ENCODE measurements at places on chromosomes 16 and 17.

- no peak for DNase-seq
Observed at GRCh38 chr17:74873874-74874614, 1.2 kb upstream of the FDXR start.

DNA sequence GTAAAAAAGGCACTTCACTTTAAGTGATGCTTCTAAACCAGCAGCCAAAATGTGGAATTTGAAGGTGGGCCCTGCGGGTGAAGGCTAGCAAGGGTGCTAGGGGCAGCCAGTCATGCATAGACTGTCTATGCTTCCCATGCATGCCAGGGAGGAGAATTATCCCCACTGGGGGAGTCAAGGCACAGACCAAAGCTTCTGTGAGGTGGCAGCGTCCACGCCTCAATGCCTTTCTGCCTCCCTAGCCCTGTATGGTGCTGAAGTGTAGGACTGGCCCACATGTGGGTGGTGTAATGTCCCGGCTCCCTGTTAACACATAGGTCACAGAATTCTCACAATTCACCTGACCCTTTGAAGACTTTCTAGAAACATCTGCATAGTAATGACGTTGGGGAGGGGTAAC is 1.9 kb downstream of the HS3ST2 start:
- DNase-seq: no peak

GRCh38 chr17:59266745-59267144 is 46.4 kb downstream of the GDPD1 start:
- DNase-seq: no peak

GRCh38 chr16:82160226-82160625 is 9.8 kb downstream of the MPHOSPH6 start:
- DNase-seq: no peak

DNA sequence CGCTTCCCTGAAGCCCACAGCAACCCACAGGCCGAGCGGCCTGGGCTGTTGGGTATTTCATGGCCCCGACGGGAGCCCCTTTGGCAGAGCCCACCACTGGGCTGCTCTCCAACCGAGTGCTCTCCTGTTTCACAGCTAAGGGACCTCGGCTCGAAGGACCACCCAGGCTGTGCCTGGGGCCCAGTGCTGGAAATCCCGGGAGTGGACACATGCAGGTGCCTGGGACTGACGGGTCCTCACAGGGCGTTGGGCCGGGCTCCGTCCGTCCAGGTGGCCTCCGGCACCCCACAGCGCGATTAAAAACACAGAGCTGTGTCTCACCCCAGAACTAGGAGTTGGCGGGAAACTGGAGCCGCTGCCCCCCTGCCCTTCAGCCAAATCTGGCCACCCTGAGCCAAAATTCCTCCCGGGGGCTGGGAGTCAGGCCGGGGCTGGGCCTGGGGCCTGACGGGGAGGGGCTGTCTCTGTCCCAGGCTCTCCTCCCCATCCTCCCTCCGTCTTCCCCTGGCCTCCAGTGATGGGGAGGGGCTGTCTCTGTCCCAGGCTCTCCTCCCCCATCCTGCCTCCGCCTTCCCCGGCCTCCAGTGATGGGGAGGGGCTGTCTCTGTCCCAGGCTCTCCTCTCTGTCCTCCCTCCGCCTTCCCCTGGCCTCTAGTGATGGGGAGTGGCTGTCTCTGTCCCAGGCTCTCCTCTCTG is 14.1 kb downstream of the UTS2R start:
- no peak for DNase-seq

DNA sequence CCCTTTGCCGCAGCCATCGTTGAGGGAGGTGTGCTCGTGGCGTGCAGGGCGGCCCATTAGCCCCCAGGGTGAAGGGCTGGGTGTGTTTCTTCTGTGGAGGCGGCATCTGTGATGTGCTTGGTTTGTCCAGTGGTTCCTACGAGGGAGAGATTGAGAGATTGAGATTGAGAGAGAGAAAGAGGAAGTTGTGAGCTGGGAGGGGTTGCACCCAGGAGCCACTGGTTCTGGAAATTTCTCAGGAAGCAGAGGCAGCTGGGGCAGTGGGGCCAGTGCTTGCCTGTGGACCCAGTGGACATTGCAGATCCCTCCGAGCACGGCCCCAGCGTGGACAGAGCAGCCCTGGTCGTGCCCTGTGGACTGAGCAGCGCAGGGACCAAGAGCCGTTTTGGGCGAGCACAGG is 72.0 kb upstream of the ZNF750 start:
- DNase-seq: no peak

GRCh38 chr16:59259074-59259949 is 525.2 kb upstream of the GOT2 start:
- DNase-seq: no peak

- DNase-seq: no peak
Observed at GRCh38 chr17:77454242-77455095, 313.7 kb downstream of the SEC14L1 start.

DNA sequence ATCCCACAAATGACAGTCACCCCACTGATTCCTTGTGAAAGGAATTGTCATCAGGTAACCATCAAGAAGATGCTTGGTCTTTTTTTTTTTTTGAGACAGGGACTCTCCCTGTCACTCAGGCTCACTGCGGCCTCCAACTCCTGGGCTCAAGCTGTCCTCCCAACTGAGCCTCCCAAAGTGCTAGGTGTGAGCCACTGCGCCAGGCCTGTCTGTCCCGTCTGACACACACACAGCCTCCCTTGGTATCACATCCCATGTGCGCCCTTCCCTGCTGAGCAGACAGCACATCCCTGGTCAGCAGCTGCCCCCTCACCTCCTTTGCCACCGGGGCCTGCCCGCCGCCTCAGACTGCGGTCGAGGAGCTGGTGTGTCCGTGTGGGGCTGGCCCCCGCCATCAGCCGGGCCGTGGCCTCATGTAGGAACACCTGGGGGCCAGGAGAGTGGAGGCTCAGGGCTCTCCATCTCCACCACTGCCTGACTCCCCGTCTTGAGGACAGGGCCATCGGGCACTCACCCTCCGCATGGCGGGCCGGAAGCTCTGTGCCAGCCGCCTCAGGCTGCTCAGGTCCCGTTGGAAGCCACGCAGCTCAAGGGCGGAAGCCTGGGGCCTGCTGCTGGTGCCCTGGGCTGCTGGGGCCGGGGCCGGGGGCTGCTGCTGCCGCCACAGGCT is 23.6 kb downstream of the SREBF1 start:
- no peak for DNase-seq

GRCh38 chr17:2871205-2871604 is 75.0 kb downstream of the RAP1GAP2 start:
- no peak for DNase-seq

DNA sequence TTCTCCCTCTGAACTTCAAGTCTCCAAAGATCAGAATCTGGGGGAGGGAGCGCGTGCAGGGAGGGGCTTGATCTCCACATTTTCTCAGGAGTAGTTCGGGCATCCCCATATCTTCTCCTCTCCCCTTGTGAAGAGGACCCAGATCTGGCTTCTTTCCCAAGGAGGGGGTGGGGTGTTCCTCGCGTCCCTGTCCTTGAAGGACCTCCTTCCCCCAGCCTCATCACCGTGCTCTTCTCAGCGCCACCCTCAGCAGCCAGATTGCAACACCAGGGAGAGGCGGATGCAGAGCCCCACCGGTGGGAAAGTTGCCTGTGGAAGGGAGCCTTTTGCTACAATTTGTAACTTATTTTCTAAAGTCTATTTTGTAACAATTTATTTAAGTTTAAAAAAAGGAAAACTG is 5.7 kb downstream of the PRSS53 start:
- DNase-seq: no peak

GRCh38 chr16:20393801-20394577 is 10.5 kb downstream of the PDILT start:
- DNase-seq: no peak

- no peak for DNase-seq
Observed at GRCh38 chr17:17767154-17767869, 69.5 kb downstream of the SREBF1 start.

- no peak for DNase-seq
Observed at GRCh38 chr17:51869387-51869786, 289.1 kb downstream of the CA10 start.

DNA sequence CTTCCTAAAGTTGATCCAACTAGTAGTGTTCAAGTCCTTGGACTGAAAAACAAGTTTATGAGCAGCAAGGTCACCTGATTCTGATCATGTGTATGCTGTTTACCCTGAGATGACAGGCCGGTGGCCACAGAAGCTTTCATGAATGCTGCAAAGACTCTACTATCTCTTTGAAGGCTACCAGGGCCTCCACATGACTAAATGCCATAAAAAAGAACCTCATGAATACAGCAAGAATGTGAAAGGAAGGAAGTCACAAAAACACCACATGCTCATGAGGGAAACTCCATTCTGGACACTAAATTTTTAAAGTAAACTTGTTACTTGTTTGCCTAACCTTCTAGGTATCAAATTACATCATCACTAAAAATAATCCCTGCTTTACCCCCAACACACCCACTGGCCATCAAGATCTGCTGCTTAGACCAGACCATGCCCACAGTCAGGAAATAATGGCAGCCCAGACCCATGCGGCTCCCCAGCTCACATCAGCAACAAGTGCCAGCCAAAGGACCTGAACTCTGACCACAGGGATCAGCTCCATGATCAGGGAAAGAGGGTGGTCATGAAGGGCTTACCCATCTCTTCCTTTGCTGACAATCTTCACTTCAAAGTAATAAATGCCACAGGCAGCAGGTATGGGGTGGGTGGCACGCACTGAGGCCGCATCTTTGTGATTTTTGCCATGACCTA is 1.4 kb downstream of the RANBP10 start:
- no peak for DNase-seq

DNA sequence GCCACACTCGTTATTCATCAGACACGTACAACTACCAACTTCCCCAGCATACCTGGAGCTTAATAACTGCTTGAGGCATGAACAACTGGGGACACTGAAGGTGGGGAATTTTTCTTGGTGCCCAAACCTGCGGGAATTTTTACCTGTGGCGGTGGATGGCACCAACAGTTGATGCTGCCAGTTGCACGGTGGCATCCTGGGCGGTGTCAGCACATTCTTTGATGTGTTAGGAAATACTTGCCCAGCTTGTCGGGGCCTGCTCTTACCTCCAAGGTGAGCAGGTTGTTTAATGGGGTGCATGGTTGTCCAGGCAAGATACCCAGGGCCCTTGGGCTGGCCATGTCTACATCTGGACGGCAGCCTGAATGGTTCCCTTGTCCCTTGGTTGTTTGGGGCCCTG is 79.6 kb downstream of the CRISPLD2 start:
- no peak for DNase-seq

DNA sequence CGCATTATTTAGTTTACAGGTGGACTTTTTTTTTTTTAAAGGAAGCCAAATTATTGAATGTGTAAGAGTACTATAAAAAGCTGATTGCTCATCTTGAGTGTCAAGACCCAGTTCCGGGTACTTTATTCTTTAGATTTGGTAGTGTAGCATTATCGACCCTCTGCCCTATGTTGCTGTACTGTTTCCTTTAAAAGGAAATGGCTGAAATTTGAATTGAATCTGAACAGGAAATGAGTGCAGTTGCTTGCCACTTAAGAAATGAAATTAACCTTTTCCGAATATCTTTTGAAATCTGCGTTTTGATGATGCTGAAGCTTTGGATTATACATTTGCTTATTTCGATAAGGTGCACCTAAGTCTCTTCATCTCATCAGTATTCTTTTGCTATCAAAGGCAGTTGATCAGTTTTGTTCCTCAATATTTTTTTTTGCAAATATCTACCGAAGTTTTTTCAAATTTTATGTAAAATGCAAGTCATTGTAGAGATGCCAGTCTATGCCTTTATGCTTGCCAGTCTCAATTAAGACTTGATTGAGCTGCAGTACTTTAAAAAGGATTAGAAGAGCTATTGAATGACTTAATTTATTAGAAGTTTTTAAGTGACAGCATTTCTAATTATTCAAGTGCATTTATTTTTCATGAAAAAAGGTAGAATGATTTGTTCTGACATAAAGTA is 1.8 kb downstream of the GGNBP2 start:
- DNase-seq: no peak

DNA sequence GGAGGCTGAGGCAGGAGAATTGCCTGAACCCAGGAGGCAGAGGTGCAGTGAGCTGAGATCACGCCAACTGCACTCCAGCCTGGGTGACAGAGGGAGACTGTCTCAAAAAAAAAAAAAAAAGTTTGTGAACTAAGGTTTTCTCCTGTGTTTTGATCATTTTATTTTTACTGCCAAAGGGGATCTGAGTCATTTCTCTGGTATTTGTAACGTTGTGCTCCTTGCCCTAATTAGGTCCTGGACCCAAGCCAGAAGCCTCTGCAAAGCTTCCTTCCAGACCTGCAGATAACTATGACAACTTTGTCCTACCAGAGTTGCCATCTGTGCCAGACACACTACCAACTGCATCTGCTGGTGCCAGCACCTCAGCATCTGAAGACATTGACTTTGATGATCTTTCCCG is 32.1 kb downstream of the IST1 start:
- DNase-seq: no peak

- no peak for DNase-seq
Observed at GRCh38 chr17:28675980-28676379, 14.0 kb downstream of the SUPT6H start.

DNA sequence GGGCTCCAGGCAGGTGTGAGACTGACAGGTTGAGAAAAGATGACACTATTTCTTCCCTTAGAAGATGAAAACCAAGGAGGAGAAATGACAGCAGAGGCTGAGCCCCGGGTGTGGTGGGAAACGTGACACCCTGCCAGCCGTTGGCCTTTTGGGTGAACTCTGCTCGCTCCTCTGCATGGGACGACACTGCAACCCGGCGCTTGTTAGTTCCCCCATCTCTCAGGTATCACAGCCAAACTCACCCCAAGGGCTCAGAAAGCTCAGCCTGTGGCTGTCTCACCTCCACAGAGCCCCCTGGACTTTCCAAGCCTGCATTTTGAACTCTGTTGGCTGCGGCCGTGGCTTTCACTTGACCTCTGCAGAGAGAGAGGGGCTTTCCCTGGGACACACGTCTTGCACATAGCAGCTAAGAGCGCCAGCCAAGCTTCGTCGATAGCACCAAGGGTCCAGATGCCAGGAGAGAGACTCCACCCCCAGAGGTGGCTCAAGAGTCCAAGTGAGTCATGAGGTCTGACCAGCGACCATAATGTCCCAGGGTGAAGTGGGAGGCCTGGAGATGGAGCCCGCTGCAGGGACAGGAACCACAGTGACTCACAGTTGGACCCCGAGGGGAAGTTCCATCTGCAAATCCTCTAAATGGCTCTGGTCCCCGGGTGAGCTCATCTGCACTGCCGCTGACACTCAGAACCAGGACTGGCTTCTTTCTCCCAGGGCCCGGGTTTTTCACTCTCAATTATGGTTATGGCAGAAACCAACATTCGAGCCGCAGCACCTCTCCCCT is 301.9 kb downstream of the SOX9 start:
- DNase-seq: no peak
